ENCODE measurements at places on chromosomes 4 and X.

GRCh38 chr4:46878641-46879040 lies 30.4 kb downstream of the COX7B2 start:
- no peak for DNase-seq

- no peak for DNase-seq
Measured at GRCh38 chrX:646796-647195, 16.2 kb downstream of the SHOX start.

DNA sequence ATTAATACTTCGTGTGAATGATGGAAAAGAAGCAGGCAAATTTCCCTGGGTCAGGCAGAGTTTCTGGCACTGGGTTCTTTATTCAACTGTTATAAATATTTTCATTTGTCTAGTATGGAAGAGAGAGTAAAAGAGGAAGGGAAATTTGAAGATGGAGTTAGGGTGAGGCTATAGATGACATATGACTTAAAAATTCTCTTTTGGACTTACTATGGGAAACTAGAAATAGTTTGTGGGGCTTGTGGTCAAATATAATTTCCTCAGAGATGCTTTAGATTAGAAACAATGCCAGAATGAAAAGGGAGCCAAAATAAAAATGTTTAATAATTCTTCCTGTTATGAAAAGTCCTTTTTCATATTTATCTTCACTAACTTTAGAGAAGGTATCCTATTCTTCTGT lies 103.2 kb downstream of the GC start:
- DNase-seq, result no peak

GRCh38 chrX:867966-868647 lies 237.5 kb downstream of the SHOX start:
- no peak for DNase-seq

- DNase-seq, result no peak
Measured at GRCh38 chr4:1310031-1310795, 20.5 kb downstream of the MAEA start.

DNA sequence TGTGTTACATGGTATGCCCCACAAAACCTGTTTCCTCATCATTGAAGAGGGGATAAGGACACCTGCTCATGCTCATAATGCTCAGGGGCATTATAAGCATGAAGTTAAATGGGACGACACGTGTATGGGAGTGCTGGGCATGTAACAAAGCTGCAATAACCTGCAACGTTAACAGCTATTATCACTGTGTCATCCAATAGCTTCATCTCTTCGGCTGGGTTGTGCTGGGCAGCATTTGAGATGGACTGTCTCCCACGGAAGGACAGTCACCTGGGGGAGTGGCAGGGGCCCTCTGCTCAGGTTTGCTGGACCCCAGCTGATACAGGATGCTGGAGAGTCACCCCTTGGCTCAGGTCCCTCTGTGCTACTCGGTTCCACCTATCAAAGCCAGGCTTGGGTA lies 94.5 kb downstream of the NSUN7 start:
- DNase-seq, result no peak

- no peak for DNase-seq
Measured at GRCh38 chr4:155659176-155659575, 7.5 kb upstream of the GUCY1A1 start.

GRCh38 chr4:82989575-82990429 lies 20.8 kb downstream of the LIN54 start:
- no peak for DNase-seq

- DNase-seq, result no peak
Measured at GRCh38 chr4:113476800-113477199, 284.7 kb downstream of the CAMK2D start.
